Stimulated activated CD4-positive, alpha-beta T cell treated with anti-CD3 and anti-CD28 coated beads, Interleukin-1b, Interleukin-23, amount 100 ng/mL, for 48 hours (primary cell): ENCODE measurements at places on chromosomes 12 and 14.
A peak's percentile ranks its signal among the peaks of the same experiment; 100 is the strongest.

DNA sequence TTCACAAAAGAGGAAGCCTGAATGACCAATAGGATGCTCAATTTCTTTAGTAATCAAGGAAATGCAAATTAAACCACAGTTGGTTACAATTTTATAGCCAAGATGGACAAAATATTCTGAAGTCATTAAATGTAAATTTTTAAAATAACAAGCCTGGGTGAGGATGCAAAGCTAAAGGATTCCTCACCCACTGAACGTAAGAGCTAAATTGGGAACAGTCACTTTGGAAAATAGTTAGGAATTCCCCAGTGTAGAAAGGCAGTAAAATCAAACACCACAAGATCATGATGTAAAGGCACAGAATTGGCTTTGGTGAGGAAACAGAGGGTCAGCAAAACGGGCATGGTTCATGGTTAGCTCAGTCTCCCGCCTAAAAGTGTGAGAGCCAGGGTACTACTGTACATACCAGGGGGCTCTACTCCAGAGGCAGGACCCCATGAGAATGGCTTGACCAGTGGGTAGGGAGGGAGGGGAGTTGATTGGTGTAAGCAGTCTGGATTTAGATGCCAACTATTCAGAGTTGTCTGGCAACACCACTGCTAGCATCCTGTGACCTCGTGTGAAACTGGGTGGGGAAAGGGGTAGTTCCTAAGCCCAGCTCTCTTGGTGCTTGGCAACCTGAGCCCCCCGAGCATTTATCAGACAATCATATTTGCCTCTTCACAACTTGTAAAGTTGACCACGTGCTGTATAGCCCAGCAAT lies 213.4 kb upstream of the EGLN3 start:
- DNase-seq: no peak

DNA sequence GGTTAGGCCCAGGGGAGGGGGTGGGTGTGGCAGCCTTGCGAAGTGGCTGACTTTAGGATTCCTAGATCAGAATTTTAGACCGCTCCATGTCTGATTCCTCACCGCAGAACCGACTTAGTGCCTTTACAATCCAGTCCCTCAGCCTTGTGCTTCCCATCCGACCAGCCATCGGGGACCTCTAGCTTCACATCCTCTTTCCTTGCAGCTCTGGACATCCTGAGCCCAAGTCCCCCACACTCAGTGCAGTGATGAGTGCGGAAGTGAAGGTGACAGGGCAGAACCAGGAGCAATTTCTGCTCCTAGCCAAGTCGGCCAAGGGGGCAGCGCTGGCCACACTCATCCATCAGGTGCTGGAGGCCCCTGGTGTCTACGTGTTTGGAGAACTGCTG lies 557 bp downstream of the COPS7A start:
- DNase-seq: peak; percentile 26

GRCh38 chr14:102226356-102227125 lies 78.4 kb downstream of the MOK start:
- DNase-seq: no peak

DNA sequence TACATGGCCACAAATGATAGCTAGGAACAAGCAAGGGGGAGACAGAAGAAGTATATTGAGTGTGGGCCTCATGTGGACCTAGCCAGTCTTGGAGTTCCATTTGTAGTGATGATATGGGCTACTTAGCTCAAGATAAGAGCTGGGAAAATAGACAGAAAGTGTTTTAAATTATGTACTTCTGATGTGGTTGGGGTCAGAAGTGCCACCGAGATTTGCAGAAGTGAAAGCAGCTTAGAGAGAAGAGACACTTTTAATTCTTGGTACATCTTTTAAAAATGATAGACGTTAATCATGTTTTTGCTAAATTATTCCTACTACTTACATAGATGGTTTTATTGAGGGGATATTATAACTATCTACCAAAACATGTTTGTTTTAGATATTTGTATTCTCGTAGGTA lies 198.3 kb upstream of the PDZRN4 start:
- no peak for DNase-seq

DNA sequence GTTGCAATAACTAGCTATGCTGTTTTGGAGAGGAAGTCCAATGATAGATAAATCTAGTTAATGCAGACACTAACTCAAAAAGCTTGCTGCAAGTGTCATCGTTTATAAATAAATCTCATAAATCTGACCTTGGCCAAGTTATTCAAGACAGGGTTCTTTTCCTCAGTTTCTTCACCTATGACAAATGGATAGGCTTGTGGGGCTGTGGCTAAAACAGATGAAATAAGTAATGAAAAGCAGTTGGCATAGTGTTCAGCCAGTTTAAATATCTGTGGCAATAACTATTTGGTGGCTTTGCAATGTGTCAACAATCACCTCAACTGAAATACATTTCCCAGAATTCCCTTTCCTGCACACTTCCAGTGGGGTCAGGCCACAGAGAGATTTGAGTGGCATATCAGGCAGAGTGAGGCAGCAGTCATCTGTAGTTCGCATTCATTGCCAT lies 169.9 kb downstream of the DYRK2 start:
- DNase-seq: no peak

DNA sequence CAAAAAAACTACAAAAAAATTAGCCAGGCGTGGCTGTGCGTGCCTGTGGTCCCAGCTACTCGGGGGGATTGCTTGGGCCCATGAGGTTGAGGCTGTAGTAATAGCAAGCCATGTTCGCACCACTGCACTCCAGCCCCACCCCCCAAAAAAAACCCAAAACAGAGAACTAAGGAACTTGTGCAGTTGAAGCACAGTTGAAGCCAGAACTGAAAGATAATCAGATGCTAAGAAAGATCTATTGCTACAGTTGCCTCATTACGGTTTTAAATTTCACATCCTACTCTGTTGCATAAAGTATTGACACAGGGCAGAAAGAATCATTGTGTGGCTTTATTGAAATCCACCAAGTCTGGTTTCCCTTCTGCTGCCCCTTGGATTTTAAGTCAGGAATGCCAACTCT lies 3.8 kb downstream of the CS start:
- DNase-seq: no peak

DNA sequence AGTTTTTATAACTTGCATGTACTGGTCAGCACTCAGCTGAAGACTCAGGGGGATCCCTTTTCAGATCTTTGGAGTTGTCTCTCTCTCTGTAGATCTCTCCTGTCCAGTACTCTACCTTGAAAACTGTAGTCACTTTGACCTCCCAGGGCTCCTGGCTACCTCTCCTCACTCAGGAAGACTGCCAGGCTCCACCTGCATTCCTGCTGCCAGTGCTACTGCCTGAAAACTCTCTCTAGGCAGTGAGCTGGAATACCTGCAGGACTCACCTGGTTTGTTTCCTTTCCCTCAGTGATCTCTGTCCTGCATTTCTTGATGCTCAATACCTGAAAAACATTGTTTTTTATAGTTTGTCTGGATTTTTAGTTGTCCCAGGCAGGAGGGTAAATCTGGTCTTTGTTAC lies 87.4 kb downstream of the PRIMA1 start:
- DNase-seq: no peak

GRCh38 chr14:89194376-89194775 lies 222.7 kb downstream of the FOXN3 start:
- no peak for DNase-seq

DNA sequence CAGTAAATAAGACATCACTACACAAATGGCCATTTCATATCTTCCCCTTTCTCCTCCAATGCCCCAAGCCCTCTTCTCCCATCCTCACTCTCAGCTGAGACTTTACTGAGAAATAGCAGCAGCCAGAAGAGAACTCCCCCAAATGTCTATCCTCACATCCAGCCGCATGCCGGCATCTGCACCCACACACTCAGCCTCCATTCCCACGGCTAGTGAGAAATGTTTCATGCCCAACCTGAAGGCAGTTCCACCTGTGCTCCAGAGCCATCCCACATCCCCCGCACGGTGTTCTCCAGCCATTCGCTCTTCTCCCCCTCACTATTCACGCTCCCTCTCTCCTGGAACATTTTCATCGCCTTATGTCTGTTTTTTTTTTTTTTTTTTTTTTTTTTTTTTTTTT lies 208.7 kb upstream of the DIO3 start:
- DNase-seq: no peak

GRCh38 chr12:123506059-123506842 lies 27.3 kb downstream of the RILPL1 start:
- DNase-seq: no peak

GRCh38 chr12:21618566-21618965 lies 13.9 kb upstream of the GYS2 start:
- DNase-seq: no peak

DNA sequence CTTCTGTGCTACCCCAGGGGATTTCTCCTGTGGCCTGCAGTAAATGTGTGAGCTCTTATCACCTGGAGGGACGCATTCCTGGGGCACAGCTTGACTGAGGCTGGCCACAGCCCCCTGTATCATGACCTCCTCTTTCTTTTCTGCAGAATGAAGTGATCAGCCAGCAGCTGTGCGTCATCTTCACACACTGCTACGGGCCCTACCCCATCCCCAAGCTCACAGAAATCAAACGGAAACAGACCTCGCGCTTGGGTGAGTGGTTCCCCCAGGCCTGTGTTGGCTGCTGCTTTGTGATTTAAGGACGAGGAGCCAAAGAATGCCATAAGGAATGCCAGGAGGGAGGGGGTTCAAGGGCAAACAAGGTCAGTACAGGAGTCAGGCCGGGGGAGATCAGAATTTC lies 50.5 kb upstream of the PWP1 start:
- no peak for DNase-seq

DNA sequence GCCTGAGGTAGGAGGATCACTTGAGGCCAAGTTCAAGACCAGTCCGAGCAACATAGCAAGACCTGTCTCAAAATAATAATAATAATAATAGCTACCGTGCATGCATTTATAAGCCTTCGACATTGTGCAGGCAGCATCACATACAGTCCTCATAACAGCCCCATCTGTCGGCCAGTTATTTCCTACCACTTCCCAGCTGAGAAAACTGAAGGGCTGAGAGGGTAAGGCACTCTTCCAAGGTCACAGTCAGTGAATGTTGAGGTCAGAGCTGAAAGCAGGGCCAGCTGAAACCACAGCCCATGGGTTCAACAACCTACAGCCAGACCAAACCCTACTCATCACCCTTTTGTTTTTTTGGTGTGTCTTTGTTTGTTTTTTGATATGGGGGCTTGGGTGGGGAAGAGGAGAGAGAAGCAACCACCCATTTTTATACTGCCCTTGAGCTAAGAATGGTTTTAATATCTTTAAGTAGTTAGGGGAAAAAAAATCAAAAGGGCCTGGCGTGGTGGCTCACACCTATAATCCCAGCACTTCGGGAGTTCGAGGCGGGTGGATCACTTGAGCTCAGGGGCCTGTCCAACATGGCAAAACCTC lies 16.8 kb upstream of the ITPK1 start:
- no peak for DNase-seq

GRCh38 chr12:34606749-34607519 lies 584.6 kb downstream of the ALG10 start:
- DNase-seq: no peak

- no peak for DNase-seq
Measured at GRCh38 chr12:76003355-76003638, 28.3 kb downstream of the PHLDA1 start.

DNA sequence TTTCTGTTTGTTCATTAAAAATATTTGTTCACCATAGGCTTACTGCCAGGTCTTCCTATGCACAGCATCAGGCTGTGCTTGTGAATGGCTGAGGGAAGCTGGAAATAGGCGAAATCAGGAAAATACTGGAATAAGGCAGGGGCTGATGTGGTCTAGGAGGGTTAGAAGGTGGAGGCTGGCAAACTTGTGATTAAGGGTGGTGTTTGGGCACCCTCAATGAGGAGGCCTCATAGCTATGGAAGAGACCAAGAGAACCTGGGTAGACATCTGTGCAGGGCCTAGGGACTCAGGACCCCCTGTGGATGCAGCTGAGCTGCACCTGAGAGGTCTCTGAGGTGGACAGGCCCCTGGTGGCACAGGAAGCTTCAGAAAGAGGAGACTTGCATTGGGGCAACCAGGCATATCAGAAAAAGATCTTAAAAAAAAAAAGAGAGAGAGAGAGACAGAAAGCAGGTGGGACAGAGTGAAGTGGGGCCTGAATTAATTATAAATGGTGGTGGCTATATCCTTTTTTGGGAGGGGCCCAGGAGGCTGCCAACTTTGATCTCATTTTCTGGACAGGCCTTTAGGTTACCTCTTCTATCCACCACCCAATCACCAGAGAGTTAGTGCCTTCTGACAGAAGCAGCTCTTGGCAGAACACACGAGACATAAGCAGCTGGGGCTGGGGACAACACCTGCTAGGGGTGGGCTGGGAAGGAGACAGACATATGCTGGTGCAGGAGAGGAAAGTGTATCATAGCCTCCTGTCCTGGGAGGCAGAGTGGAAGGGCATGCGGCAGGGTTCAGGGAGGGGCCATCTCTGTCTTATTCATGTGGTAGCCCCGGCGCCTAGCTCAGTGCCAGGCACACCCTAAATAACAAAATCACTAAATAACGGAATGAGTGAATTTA lies 46.7 kb upstream of the ATP23 start:
- DNase-seq: no peak

DNA sequence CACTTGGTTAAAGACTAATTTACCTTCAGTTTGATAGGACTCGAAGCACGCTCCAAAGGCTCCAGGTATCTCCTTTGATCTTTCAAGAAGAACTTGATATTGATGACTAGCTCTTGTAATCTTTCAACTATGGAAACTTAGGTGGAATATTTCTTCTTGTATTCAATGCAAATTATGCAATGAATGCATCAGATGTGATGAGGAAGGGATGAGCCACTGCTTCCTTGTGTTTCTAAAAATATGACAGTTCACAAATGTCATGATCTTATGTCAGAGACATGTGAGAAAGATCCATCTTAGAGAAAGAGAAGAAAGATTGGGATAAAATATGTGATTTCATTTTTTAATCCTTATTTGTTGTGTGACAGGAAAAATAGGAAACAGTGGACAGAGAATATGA lies 9.9 kb downstream of the RNASE9 start:
- no peak for DNase-seq

- DNase-seq: peak; percentile 52
Measured at GRCh38 chr12:103441437-103442181, 54.2 kb downstream of the C12orf42 start.

DNA sequence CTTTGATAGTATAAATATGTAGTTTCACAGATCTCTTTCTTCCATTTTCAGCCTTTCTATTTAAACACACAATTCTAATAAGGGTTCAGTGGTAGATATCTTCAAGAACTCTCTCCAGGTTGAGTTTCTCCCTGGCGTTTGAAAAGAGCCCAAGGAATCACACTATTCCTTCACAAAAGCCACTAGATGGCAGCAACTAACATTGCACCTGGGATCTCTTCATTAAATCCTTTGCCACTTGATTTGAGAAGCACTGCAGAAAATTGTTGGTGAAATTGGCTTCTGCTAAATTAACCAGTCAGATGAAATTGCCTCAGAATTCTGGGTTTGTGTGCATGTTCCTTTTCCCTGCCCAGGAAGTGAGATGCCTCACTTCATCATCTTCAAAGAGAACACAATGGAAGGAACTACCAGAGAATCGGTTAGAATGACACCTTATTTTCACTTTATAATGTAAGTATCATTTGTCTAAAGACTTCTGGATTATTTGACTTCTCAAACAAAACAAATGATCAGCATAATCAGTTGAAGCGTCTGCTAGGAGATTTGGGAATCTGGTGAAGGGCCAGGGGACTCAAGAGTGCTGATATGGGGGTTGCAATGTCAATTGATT lies 6.8 kb downstream of the CCDC198 start:
- DNase-seq: no peak
